Natural killer cell (primary cell): ENCODE measurements at places on chromosomes 12 and 14.
A peak's percentile ranks its signal among the peaks of the same experiment; 100 is the strongest.

DNA sequence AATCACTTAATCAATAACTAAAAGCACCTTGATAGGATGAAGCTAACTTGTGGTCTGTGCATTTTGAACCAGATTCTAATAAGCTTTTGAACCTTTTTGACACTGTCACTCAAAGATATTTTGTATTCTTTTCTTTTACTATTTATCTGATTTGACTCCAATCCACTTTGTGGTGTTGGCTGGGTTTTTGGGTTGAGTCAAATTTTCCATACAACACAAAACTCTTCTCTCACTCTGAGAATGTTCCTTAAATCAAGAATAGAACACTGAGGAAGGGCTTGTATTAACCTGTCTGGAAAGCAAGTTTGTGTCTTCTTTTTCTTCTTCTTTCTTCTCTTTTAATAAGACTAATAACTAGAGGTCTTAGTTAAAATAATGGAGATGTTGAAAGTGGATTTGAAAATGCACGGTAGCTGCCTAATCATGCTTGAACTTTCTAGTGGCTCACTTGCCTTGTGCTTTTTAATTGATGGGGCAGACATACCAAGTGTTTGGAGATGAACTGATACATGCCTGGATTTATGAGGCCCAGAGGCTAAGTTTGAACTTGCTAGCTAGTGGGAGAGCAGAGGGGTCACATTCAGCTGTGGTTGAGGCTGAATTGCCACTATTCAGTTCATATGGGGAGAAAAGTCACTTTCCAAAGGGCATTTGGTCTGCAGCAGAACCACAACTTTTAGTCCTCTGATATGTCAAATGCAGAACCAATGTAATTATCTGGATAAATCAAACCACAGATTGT lies 93.5 kb upstream of the PTHLH start:
- DNase-seq, result no peak

DNA sequence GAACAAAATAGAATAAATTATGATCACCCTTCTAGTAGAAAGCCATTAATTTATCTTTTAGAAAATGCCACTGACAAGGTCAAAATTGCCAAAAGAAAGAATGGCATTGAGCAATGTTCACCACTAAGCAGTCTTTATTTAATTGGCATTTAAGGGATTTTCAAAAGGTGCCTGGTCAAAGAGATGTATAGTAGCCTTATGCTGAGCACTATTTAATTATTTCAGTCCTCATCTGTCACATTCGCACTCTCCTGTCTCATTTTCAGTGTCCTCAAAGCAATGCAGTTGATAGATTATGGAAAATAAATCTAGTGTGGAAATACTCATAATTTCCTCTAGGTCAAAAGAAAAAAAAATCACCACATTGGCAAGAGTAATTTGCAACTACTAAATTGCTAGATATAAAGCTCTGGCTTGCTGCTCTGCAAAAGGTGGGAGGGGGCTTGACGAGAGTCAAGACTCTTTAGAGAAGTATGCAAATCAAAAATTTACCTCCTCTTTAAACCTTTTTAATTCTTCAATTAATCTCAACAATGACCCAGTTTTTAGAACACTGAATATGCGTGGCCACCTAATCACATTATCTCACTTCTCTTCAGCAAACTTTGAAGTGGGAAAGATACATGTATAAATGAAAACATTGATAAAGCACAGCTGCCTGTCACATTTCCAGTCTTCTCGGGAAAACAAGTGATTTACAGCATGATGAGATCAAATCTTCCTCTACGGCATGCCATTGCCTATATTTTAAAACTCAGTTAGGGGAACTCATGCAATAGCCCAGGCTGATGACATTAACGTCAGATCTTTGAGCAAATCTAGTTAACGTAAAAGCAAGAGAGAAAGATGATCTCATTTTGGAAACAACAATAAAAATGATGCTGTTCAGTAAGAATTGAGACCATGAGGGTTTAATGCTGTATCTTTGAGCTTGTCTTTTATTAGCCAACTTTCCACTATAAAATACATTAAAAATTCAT lies 373.1 kb upstream of the DCN start:
- no peak for DNase-seq

DNA sequence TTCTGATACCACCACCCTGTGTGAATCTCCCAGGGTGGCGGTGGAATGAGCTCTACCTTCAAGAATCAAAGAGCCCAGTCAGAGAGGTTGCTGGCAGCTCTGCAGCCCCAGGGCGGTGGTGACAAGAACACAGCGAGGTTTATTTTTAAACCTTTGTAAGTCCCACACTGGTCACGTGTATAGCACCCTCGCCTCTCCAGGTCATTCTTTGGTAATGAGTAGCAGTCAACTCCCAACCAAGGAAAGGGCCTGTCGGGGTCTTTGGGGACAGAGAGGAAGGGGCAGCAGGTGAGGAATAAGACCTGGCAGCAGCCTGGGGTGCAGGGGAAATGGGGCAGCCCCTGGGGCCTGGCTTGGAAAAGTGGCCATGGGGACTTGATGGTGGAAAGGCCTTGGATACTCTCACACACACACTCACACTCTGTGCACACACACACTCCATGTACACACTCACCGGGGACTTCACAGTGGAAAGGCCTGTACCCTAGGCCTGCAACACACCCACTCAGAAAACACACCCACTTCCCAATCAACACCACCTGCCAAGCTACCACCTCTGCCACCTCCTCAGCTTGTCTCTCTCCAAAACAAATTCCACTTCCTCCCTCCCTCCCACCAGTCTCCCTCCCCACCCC lies 178.6 kb downstream of the DPF3 start:
- peak; percentile 28 for DNase-seq

DNA sequence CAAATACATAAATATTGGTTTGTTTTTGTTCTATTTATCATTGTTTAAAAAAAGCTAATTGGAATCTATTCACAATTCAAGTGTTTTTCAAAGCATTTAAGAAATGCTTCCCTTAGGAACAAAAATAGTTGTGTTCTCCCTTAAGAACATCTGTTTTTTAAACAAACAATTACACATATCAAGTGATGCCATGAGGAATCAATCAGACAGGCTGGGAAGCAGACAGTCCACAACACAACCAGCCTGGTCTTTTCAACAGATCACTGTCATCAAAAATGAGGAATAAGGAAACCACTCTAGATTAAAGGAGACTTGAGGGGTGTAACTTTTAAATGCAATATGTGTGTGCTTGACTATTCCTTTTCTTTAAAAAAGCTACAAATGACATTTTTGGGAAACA lies 25.5 kb downstream of the GALC start:
- no peak for DNase-seq

- DNase-seq, result no peak
Measured at GRCh38 chr14:91897106-91897701, 29.9 kb upstream of the TC2N start.

- no peak for DNase-seq
Measured at GRCh38 chr12:70628701-70629480, 8.3 kb downstream of the PTPRB start.

DNA sequence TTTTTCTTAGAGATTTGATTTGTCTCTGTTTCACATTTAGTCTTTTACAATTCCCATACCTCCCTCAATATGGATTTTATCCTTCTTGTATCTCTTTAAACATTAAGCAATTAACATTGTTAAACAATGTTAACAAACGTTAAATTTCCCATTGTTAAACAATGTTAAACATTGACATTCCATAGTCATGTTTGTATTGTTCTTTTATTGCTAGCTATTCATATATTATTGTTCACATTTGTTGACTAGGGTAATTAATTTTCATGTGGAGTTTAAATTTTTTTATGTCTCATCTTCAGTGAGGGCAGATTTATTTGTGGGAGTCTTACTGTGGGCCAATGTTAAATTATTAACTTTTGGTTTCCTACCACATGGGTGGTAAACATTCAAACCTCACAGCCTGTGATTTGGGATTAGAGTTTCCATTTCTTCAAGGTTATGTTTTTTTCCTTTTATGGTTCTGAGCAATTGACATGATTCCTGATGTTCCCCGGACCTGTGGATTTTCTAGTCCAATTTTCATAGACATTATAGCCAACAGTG lies 294.3 kb downstream of the ALG10B start:
- DNase-seq, result no peak
